ENCODE measurements at places on chromosomes 5 and 9. TPM values are rescaled to one million over a fixed set of nuclear protein-coding genes. Genes with fewer than 3 reads are reported as not detected.

Gene NRARP
- 1.3 TPM for total RNA-seq

GRCh38 chr5:56525113-56525512 is 290.2 kb upstream of the MAP3K1 start:
- H3K4me3 ChIP-seq: no peak overlapping the region
- peaks cover 5% of the 10 kb centered on the region for H3K4me1 ChIP-seq
- no peak overlapping the region for H3K27ac ChIP-seq

DNA sequence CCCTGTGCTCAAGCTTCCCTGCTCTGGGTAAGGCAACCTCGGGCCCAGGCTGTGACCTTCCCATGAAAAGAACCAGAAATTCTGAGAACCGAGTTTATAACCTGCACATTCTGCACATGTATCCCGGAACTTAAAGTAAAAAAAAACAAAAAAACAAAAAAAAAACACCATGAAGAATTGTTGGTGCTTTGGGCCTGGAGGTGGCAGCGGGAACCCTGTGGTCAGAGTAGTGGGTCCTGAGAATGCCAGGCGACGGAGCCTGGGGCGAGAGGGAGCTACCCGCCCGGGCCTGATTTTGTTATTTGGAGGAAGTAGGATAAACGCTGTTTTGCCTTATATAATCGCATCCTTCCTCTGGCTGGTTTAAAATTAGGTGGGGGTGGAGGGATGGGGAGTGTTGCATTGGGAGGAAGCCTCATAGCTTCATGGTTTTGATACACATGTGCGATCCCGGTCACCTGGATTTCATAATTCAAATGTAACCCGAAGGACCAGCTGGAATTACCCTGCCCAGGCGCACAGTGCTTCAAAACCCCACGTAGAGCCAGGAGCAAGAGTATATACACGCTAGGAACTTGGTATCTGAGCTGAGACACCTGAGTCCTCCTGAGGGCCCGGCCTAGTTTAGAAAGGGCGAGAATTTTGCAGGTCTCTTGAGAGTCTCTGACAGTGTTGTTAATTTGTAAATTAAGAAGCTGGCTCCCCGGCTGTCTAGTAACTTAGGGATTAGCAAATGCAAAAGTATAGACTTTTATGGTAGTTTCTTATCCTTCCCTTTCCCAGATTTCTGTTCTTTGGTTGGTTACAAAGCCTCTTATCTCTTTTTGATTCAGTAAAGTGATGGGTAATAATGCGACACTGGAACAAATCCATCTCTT is 2.8 kb downstream of the MSX2 start:
- H3K27ac ChIP-seq: no peak overlapping the region
- DNase-seq: no peak
- H3K27me3 ChIP-seq: peaks cover 35% of the 10 kb centered on the region
- H3K4me1 ChIP-seq: peaks cover 8% of the 10 kb centered on the region
- H3K4me3 ChIP-seq: no peak overlapping the region

Gene IFNA13
- total RNA-seq: not detected

Gene SLCO4C1
- 0.43 TPM for total RNA-seq

DNA sequence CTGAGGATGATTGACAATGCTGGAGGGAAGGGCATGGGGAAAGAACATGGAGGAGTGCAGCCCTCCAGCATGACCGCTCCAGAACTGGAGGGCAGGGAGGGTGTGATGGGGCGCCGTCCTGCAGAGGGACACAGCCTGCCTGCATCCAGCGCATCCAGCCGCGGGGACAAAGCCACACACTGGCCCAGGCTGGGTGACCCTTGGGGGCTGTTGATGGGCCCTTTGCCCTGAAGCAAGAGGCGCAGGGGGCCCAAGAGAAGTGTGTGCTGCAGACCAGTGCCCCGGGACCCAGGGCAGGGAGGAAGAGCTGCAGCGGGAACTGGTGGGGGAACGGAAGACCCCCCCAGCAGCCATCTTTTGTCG is 169.8 kb upstream of the PPP1R26 start:
- no peak for DNase-seq
- H3K4me3 ChIP-seq: no peak overlapping the region
- H3K27me3 ChIP-seq: peaks cover 34% of the 10 kb centered on the region

Gene ANKRD18B
- 0.76 TPM for total RNA-seq

Gene TPD52L3
- total RNA-seq: not detected

Gene AGXT2
- not detected for total RNA-seq

- H3K27ac ChIP-seq: no peak overlapping the region
- H3K27me3 ChIP-seq: peaks cover 59% of the 10 kb centered on the region
- H3K4me3 ChIP-seq: no peak overlapping the region
- no peaks in the 10 kb centered on the region for H3K4me1 ChIP-seq
- no peaks in the 10 kb centered on the region for H3K36me3 ChIP-seq
Measured at GRCh38 chr9:134291961-134292871, 34.0 kb upstream of the RXRA start.

DNA sequence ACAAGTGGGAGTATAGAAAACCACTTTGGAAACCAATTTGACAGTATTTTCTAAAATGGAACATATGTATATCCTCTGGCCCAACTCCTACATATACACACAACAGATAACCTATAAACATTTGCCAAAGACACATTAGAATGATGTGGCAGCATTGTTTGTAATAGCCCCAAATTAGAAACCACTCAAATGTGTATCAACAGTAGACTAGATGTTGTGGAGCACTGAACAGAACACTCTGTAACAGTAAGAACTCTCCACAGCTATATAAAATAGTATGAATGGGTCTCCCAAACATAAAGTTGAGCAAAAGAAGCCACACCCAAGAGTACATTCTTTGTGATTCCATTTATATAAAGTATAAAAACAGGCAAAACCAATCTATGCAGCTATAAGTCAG is 6.1 kb downstream of the ZNF622 start:
- H3K4me3 ChIP-seq: no peak overlapping the region
- peaks cover 34% of the 10 kb centered on the region for H3K4me1 ChIP-seq
- peaks cover 81% of the 10 kb centered on the region for H3K36me3 ChIP-seq
- no peak for DNase-seq
- no peaks in the 10 kb centered on the region for H3K27me3 ChIP-seq

- no peaks in the 10 kb centered on the region for H3K4me1 ChIP-seq
- DNase-seq: no peak
- no peak overlapping the region for H3K4me3 ChIP-seq
- H3K36me3 ChIP-seq: no peaks in the 10 kb centered on the region
- H3K27me3 ChIP-seq: no peaks in the 10 kb centered on the region
Measured at GRCh38 chr5:178469011-178469974, 120.9 kb downstream of the COL23A1 start.
